Right lobe of liver (tissue), 6 donors: ENCODE measurements at places on chromosomes 7 and 10.
A peak's percentile ranks its signal among the peaks of the same experiment; 100 is the strongest.

DNA sequence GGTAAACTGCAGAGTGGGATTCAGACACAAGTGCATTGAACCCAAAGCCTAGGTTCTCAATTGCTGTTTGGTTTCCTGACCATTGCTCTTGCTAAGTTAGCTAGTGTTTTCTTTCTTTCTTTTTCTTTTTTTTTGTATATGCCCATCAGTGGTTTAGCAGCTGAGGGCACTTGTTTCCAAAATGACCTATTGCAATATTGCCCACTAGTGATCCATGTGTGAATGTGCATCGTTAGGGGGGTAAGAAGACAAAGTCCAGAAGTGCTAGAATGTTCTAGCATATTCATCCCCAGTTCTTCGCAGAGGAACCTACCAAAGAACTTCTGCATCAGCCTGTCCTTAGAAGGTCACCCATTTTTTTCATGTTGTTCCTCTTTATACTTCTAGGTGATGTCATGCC is 252.8 kb upstream of the GPR26 start:
- no peak for DNase-seq

GRCh38 chr7:141201145-141201885 is 127.5 kb downstream of the TMEM178B start:
- no peak for DNase-seq

DNA sequence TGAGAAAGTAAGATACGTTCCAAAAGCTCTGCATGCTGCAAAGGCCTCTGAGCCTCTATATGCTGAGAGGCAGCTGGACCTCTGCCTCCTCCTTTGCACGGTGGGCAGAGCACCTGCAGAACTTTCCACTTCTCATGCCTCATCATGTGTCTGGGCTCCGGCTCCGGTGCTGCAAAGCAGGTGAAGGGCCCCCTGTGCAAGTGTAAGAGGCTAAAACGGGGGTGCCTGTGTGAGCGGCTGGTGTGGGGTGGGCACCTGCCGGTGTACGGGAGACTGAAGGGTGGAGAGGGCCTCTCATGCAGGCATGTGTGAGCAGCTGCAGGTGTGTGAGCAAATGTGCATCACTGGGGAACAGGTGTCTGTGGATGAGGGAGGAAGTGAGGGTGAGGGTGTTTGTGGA is 121.0 kb downstream of the KCNMA1 start:
- DNase-seq: no peak

DNA sequence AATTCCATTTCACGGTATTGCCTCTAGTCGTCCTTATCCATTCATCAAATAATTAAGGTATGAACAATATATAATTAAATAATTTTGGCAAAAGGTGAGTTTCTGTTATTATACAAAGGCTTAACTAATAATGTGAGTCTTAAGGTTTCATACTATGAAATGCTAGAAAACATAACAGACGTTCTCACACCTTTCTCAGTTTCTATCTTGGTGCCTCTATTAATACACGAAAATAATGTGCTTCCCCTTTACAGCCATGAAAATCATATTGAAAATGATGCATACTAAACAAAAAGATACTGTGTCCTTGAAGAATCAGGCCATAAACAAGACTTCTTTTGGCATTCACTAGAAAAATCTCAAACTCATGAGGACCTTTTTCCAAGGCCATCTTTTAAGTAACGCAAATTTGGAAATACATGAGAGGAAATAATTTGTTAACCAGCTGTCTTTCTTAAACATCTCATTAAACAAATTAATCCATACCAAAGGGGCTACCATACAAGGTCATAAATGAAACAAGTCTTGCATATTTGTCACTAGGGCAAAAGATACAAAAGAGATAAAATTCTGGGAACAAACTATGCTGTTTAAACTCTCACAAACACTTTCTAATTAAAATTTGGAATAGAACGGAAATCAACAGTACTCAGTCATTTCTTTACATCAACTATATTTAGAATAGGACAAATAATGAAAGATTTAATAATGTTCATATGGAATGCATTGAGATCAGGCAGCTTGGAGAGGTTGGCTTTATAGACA is 53.9 kb upstream of the CAV2 start:
- no peak for DNase-seq

GRCh38 chr7:10315881-10316280 is 657.8 kb upstream of the PHF14 start:
- no peak for DNase-seq

GRCh38 chr7:128889121-128889520 is 21.4 kb downstream of the KCP start:
- DNase-seq: peak; percentile 35

DNA sequence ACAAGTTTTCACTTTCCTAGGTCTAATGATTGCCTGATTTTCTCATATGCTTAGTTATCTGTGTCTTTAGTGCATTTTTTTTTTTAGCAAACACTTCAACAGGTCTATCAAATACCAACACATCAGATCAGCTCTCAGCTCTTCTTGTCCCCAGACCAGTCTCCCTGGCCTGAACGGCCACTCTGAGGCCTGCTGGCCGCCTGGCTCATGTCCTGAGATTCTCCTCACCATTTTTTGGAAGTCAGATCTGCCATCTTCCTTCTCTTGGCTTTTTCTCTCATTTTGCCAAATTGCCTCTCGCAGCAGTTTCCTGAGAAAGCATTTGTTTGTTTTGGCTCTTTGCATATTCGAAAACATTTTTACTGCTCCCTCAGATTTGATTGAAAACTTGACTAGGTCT is 29.3 kb downstream of the PPP2R2D start:
- no peak for DNase-seq

GRCh38 chr10:27319752-27320431 is 79.3 kb upstream of the ACBD5 start:
- peak; percentile 63 for DNase-seq

- peak; percentile 72 for DNase-seq
Observed at GRCh38 chr7:83162402-83163256, at the start of gene PCLO. Gene PCLO (minus strand): TSS chr7:83162884. CDS start chr7:83162592, 292 bp downstream.

DNA sequence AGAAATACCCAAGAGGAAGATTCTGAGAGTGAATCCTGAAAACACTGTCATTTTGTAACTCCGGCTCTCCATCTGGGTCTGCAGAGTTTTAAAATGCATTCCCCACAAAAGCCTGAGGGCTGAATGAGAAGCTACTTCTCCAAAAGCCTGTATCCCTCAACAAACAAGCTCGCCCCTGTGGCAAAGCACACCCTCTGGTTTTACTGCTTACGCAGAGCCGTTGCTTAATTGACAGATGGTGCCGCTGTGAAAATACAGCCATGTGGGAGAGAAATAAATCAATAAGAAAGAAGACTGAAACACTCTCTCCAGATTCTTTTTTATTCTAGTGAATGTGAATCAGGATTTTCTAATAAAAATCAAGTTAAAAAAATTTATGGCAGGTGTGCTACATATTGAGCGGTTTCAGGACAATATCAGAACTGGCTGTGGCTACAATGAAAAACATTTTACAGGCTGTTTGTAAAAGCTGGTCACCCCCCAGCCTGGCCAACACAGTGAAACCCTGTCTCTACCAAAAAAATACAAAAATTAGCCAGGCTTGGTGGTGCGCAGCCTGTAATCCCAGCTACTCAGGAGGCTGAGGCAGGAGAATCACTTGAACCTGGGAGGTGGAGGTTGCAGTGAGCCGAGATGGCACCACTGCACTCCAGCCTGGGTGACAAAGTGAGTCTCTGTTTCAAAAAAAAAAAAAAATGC is 32.5 kb downstream of the C7orf33 start:
- DNase-seq: peak; percentile 39

GRCh38 chr7:11625669-11626068 is 206.3 kb downstream of the THSD7A start:
- DNase-seq: no peak

- no peak for DNase-seq
Observed at GRCh38 chr10:127386606-127387327, 162.3 kb upstream of the NPS start.

DNA sequence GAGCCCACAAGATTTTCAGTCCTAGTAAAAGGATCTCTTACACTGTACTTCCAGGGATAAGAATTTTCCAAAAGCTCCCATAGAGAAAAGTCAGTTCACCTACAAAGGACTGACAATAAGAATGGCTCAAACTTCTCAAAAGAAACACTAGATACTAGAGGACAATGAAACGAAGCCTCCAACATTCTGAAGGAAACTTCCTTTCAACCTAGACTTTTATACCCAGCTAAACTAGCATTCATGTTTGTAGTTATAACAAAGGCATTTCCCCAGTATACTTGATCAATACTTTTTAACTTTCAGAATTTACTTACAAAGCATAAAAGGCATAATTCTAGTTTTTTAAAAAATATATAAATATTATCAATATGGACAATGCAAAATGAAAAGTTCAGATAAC is 41.0 kb upstream of the DNAAF5 start:
- DNase-seq: no peak

DNA sequence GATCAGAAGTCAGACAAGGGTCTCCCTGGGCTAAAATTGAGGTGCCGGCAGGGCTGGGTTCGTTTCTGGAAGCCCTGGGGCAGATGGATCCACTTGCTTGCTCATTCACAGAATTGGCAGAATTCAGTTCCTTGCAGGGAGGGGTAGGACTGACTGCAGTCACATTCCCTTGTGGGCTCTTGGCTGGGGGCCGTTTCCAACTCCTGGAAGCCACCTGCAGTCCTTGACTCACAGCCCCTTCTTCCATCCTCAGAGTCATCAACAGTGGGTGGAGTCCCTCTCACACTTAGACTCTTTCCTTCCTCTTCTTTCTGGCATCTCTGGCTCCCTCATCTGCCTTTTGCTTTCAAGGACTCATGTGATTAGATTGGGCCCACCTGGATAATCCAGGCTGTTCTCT is 54.6 kb upstream of the NANOS1 start:
- no peak for DNase-seq

- no peak for DNase-seq
Observed at GRCh38 chr10:44856696-44857095, 54.4 kb upstream of the TMEM72 start.

- DNase-seq: no peak
Observed at GRCh38 chr10:77311186-77311585, 326.4 kb downstream of the KCNMA1 start.

DNA sequence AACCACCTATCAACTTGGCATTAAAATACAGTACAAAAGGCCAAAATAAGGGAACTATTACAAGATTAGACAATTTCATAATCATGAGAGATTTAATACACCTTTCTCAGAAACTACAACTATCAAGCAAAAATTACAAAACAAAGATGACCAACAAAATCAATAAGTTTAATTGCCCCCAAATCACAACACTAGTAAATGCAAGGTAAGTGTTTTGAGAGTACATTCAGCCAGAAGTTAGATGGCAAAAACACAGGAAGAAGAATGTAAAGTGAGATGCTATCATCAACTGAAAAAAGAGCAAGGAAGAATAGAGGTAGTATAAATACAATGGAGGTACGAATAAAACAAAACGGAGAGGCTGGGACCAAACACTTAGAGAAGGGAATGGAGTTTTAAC is 3.2 kb downstream of the PNPLA8 start:
- no peak for DNase-seq

DNA sequence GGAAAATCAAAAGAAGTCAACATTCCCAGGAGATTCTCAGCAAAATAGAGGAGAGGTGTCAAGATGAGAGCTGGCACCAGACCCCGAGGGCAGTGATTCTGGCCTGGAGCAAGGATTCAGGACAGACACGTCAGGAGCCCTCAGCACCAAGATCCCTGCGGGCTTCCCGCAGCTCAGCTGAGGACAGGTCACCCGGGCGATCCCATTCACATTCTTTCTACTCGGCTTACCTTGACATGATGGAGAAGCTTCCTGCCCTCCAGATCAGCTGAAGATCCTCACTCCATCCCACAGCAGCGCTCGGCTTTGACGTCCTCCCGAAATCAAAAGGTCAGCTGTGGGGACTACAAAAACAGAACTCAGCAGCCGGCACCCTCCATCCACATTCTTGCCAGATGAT is 139.1 kb downstream of the DLG5 start:
- DNase-seq: no peak

GRCh38 chr7:44100458-44101302 is 3.5 kb upstream of the AEBP1 start:
- DNase-seq: no peak

DNA sequence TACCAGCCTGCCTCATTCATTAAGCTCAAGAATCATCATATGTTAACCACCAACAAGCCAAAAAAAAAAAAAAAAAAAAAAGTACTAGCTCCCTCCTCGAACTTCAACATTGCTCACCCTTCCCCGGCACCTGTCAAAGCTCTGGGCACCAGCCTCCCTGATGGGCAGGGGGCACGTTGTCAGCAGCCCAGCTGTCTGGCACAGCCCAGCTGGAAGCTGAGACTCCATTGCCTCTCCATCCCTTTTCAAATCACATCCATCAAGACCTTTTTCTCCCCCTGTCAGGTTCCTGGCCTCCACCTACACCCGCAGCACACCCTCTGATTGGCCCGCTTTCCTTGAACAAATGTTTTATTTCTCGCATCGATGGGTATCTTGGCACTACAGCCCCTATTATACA is 913.3 kb upstream of the AUTS2 start:
- DNase-seq: no peak

GRCh38 chr7:71604818-71605414 is 473.0 kb downstream of the GALNT17 start:
- no peak for DNase-seq

DNA sequence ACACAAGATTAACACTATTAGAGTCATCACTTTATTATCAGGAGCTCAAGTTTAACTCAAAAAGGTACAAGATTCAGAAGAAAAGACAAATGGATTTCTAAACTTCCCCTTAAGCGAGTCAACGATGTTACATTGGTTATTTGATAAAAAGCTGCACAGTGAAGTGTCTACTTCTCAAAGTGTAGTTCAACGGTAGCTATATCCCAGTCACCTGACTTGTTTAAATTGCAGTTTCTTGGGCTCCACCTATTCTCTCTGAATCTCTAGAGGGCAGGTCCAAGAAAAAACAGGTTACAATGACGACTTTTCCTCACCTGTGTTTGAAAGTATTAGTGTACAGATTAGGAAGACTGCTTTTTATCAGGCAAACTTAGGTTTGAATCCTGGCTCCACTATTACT is 16.6 kb downstream of the MINDY3 start:
- DNase-seq: no peak

- DNase-seq: no peak
Observed at GRCh38 chr10:49508249-49508648, 30.7 kb downstream of the ERCC6 start.

DNA sequence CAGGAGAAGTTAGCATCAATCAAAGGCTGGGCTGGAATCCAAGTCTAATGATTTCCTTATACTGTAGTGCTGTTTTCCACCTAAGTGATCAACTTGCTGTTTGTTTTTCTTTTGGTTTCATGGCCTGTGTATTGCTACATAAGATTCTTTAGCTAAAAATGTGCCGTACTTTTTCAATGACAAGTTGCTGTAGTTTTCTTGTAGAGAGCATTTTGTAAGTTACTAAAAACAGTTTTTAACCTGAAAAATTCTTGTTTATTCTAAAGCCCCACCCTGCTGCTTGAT is 1.3 kb downstream of the HELLS start:
- no peak for DNase-seq

GRCh38 chr10:59272061-59272460 is 90.3 kb downstream of the FAM13C start:
- DNase-seq: no peak

DNA sequence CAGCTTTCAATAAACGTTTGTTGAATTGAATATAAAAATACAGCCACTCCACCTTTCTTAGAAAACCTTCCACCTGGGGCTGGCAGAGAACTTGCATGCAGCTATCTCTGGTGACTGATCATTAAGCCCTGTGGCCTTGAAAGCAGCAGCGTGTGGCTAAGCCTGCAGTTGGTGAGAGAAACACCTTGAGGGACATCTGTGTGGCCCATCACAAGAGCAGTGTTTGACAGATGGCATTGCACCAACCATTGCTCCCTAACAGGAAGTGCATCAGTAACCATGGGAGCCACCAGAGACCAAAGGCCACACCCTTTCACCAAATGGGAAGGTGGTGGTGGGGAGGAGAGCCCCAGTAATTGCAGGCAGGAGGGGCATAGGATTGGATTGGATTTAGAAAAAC is 22.4 kb downstream of the RHOBTB1 start:
- DNase-seq: no peak
